Stimulated activated CD8-positive, alpha-beta memory T cell treated with anti-CD3 and anti-CD28 coated beads, Interleukin-2, amount 100 ng/mL, for 1 hour (primary cell): ENCODE measurements at places on chromosomes 2 and 18.

GRCh38 chr2:67919490-67919889 lies 143.3 kb downstream of the C1D start:
- no peak for DNase-seq

GRCh38 chr2:12710301-12710700 lies 6.4 kb upstream of the TRIB2 start:
- no peak for DNase-seq

DNA sequence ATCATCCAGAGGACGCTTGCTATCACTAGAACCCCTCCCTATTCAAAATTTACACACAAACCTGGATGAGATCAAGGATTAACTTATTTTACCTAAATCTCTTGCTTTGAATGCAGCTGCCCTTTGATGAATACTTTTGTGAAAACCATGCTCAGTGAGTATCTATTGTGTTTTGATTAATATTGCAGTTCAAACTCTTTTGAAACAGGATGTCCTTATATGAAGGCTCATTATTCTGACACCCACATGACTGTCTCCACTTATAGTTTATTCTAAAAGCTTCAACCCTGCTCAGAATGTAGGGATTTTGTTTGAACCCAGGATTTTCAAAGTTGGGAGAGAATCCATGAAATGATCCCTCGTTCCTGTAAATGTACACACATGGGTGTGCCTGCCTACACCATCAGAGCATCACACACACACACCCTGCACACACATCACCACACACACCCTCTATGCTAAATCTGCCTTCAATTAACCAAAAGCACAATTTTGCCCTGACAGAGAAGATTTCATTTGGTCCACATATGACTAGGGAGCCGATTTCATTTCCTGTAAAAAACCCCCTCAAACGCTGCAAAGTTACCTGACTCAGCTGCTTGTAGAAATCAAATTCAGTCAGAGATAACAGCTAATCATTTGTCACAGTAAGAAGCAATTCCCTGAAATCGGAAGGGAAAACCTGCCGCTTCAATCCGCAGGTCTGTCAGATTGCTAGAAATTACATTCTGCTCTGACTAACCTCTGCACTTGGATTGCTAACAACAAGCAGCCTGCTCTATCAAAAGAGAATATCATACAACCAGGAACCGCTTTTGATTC lies 65.2 kb downstream of the ZEB2 start:
- DNase-seq, result no peak

DNA sequence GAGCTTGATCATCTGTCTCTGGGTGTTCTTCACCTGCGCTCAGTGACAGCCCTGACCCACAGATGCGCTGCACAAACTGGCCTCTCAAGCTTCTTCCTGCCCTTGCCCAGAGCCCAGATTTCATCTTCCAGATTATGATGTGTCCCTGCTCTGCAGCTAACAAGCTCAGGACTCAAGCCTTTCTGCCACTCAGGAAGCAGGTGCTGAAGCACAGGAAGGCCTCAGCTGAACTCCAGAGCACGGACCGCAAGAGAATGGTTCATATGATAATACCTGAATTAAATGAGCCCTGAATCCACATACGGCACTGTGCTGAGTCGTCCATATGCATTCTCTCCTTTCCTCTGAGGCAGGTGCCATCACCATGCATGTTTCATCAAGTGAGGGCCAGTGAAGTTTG lies 3.8 kb downstream of the CD207 start:
- no peak for DNase-seq

GRCh38 chr2:64840426-64840881 lies 148.7 kb upstream of the SLC1A4 start:
- DNase-seq, result no peak

- DNase-seq, result no peak
Observed at GRCh38 chr2:643334-643733, 33.9 kb downstream of the TMEM18 start.

DNA sequence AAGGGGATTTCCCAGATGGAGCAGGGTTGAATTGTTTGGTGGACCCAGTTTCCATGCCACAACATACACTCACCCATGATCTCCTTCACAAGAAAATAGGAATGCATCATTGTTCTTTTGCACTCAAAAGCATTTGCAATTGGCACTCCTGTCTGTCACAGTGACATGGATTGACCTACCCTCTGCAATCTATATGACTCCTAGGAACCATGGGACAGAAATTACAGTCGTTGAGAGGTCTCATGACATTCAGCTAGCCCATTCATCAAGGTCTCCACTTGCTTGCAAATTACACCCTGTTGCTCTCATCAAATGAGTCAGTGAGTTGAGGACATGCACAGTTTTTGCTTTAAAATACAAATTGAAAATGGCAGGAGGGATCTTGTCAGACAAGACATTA lies 448.5 kb downstream of the LPIN1 start:
- DNase-seq, result no peak

DNA sequence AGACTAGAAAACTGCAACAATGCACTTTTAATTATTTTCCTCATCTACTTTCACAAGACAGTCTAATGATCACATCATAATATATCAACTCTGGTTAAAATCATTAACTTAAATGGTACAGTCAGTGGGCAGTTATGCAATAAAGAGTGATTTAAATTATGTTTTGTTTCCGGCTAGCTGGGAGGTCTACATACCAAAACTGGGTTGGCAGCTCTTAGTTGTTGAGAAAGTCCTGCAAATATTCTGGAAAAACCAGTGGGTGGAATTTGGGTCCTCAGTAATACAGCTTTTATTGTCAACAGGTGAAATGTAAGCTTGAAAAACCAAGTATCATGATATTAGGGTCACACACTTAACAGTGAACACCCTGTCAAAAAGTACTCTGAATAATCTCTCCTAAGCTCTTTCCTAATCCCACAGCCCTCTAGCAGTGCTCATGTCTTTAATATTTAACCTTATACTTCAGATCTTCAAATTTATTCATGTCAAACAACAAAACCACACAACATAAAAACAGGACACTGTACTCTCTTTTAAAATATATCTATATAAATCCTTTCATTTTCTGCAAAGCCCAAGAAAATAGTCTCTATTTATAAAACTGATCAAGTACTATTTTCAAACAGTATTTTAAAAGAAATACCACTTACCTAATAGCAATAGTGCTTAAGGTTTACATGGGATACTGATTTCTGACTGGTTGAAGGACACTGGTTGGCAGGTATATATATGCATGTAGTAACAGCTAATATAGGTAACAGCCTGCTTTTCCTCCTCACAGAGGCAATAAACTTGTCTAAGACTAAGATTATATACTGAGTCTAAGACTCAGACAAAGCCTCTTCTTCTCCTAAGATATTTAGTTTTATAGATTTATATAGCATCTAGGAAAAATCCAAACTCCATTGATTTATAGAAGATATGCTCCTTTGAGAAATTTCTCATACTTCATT lies 103.8 kb downstream of the GAREM1 start:
- DNase-seq, result no peak

- DNase-seq, result peak; percentile 4
Observed at GRCh38 chr2:233142355-233142897, 82.3 kb downstream of the INPP5D start.

DNA sequence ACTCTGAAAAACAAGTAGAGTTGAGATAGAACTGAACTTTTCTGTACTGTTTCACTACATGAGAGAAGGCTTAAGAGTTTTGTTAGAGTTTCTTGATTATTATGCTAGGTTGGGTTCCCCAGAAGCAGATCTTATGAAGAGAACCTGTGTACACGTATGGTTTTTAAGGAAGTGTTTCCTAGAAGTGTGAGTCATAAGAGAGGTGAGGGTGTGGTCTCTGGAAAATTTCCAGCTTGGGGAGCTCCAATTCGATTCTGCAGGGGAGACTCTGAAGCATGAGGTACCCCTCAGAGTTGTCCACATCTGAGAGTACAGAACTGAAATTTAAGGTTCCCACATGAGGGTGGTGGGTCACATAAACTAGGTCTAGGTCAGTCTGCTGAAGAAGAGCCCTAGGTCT lies 83.3 kb upstream of the MAP2 start:
- no peak for DNase-seq

GRCh38 chr18:51164342-51164741 lies 33.1 kb downstream of the MEX3C start:
- DNase-seq, result no peak

DNA sequence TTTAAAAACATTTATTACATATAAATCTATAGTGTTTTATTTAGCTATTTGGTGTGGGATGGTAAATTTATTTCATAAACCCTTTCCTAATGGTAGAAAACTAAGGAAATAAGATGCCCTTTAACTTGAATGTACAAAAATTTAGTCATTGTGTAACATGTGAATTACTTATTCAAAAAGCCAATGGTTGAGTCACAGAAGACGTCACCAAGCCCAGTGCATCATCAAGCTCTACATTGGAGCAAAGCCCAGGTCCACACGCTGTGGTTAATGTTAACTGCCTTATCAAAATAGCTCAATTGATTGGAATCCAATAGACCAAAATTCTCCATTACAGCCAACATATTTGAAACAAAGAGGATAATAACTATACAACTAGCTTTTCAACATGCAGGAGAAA lies 145.5 kb upstream of the LYPD1 start:
- no peak for DNase-seq

DNA sequence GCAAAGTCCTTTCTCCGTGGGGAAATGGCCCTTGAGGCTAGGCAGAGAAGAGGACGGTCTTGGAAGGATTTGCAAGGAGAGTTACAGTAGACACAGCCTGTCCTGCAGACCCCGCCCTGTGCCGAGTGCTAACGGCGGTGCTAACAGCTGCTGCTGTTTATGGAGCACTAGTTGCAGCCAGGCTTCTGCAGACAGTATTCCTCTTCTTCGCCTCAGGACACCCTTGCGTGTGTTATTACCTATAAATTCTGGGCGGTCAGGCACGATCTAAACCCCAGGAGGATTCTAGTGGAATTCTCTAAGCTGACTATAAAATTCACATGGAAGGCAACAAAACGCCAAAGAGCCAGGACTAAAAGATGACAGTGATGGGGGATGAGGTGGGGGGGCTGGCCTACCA lies 139.8 kb downstream of the GLI2 start:
- no peak for DNase-seq

DNA sequence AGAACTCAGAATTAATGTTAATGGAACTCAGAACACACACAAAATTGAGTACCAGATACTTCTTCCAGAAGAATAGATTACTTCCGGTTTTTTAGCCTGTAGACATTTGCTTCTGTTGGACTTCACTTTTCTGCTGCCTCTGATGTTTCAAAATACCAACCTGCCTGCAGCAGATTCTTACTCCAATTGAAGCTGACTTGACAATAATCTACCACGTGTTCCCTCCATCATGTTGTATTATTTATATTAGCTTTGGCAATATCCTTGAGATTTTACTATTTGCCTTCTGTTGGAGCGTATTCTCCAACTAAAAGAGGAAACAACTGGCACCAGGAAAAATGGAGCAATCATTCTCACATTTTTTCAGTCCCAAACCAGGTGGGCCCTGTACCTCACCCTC lies 3.1 kb upstream of the GORASP2 start:
- no peak for DNase-seq

DNA sequence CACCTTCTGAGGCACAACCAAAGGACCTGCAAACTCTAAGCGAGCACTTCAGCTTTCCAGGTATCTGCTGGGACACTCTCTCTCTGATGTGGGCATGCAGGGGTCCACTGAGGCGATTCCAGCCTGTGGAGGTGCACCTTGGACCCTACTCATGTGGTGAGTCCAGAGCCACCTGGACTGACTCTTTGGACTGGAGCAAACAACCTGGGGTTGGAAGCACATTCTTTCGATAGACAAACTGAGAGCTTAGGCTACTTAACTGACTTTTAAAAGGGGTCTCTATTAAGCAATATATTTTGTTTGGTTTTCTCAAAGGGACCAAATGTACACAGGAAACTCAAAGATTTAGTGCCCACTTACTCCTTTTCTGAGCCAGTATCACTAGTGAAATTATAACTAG lies 51.6 kb downstream of the FRZB start:
- no peak for DNase-seq

- peak; percentile 62 for DNase-seq
Observed at GRCh38 chr2:191150600-191151330, at the start of gene STAT4. Gene STAT4, minus strand, starts transcription at chr2:191150994. Its CDS starts 2,791 bp downstream, at chr2:191148203.

DNA sequence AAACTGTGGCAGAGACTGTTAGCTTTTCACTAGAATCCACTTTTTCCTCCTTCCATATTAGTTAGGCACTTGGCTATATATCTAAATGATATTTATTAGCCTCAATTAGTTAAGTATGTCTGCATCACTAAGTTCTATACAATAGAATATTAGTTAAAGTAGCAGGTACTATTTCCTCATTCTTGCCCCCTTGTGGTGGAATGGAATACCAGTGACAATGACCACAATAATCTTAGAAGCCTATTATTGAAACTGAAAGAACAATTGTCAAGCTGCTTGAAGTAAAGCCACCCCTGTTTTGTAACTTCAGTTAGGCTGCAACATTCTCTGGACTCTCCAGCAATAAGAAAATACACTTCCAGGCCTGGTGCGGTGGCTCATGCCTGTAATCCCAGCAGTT lies 476.3 kb upstream of the VWC2L start:
- DNase-seq, result no peak

GRCh38 chr2:204628926-204629712 lies 83.8 kb downstream of the PARD3B start:
- DNase-seq, result no peak

DNA sequence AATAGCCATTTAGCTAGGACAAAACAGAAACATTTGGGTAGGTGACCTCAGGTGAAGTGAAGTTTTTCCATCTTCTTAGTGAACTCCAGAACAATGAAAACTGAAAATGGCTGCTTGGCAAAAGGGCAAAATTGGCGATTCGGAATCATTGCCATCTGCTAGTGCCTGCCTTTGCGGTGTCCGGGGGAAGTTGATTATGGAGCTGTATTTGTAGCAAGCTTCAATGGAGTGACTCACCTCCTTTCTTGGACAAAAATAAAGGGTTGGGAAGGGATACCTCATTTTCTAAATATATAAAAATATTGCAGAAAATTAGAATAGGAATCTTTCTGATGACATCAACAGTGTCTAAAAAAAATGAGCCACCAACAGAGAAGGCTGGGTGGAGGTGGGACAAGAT lies 460.5 kb downstream of the TGIF1 start:
- DNase-seq, result no peak

- DNase-seq, result no peak
Observed at GRCh38 chr18:59006461-59007067, 133.1 kb upstream of the SEC11C start.

- no peak for DNase-seq
Observed at GRCh38 chr2:30484145-30484544, 37.1 kb downstream of the LCLAT1 start.

DNA sequence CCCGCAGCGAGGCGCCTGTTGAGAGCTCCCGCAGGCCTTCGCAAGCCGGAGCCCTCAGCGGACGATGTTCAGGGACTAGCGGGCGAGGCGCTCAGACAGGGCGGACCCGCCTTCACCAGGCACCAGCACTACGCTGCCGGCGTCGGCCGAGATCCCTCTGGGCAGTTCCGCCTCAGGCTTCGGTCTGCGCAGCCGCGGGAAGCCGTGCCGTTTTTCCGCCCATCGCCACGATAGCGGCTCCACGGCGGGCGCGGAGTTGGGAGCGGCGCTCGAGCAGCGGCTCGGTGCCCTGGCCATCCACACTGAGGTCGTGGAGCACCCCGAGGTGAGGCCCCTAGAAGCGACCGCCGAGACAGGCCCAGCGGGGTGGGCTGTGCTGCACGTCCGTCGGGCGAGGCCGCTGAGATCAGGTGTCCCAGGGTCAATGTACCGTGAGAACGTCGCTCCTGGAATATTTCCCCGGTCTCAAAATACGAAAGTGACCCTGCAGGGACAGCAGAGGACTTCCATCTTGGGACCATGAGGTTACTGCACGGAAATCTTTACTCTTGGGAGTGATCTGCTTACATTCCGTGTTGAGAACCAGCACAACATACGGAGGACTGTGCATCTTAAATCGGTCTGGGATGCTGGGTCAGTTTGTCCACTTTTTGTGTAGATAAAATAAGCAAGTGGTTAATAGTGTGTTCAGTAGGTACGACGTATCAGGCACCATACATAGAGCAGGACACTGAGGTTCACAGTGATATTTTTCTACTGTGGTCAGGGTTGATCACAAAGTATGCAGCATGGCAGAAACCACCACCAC lies 13.3 kb upstream of the MTIF2 start:
- DNase-seq, result peak; percentile 78
